Amniotic epithelial cell (primary cell): ENCODE measurements at places on chromosomes 1 and 21.

GRCh38 chr1:14143777-14144176 lies 443.8 kb downstream of the PRDM2 start:
- DNase-seq = no peak

- no peak for DNase-seq
Observed at GRCh38 chr1:56590520-56591011, 11.2 kb upstream of the PLPP3 start.

- DNase-seq = no peak
Observed at GRCh38 chr1:41592451-41593125, 108.1 kb upstream of the EDN2 start.

- DNase-seq = no peak
Observed at GRCh38 chr1:3465091-3465934, 10.8 kb downstream of the ARHGEF16 start.

DNA sequence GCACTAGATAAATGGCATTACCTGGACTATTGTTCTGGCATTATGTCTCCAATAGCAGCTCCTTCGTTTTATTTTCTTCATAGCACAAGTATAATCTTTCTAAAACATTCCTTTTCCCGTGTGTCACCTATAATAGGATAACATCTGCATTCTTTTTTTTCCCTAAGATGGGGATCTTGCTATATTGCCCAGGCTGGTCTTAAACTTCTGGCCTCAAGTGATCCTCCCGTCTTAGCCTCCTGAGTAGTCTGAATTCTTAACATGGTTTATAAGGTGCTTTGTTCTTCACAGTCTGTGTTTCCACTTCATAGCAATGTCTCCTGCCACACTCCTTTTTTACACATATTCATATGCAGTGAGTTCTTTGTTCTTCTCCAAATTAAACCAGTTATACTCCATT lies 8.6 kb upstream of the MOV10 start:
- DNase-seq = no peak

DNA sequence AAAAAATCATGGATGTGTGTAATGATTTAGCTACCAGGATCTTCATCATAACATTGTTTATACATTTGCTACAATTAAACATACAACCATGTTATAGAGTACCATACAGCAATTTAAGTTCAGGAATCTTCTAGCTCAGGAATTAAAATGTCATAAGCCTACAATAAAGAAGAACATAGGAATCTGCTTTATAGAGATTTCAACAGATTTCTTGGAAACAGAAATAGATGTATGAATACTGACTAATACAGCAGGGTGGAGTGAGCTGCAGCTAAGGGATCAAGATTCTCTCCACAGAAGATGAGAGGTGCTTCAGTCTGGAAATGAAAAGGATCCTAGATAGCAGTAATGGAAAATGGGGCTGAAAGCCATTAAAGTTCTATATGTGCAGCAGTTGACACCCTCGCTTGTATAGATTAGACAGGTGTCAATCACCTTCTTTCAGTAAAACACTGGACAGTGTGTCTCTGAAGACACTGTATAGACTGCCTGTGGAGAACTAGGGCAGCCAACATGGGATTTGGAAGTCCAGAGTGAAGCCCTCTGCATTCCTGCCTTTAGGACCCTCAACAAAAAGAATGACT lies 73.9 kb downstream of the DNTTIP2 start:
- peak; percentile 54 for DNase-seq

GRCh38 chr1:218916720-218917119 lies 257.0 kb upstream of the LYPLAL1 start:
- no peak for DNase-seq

DNA sequence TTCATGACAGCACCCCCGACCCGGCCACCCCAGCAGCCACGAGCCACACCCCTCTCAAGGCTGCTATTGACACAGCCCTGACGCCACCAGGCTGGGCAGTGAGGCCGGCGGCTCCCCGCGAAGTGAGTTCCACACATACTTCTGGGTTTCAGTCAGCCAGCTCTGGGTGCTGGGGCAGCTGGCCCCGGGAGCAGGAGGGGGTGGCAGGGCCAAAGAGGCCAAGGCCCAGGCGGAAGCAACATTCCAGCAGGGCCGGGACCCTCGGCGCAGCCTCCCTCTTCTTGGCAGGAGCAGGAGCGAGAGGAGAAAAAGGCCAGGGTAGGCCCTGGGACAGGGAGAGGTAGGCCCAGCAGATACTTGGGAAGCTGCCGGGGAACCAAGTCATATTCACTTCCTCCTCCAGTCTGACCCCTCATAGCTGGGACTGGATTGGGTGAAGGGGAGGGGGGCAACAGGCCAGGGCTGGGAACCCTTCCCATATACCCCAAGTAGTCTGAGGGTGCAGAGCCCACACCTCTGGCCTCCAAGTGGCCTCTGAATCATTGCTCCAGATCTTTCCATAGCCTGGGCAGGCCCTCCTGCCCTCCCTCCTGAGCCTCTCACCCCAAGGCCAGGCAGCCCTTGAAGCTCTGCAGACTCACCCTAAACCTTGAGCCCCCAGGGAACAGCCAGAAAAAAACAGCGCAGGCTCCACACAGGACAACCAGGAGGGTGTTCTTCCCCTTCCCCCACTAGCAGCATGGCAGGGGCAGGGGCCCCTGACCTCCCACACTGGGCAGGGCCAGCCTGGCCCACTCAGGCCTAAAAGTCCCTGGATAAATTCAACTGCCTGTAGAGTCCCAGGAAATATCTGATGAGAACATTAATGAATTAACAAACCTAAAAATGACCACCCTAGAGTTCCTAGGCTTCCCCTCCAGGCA lies 5.7 kb downstream of the HSPG2 start:
- DNase-seq = peak; percentile 85

- peak; percentile 81 for DNase-seq
Observed at GRCh38 chr1:114346480-114347029, 164.4 kb downstream of the TRIM33 start.

GRCh38 chr21:31905503-31906451 lies 33.0 kb downstream of the HUNK start:
- no peak for DNase-seq

- peak; percentile 43 for DNase-seq
Observed at GRCh38 chr1:45815667-45816458, 12.5 kb downstream of the MAST2 start.
